ENCODE measurements at places on chromosomes 4 and X. TPM values are rescaled to one million over a fixed set of nuclear protein-coding genes. Genes with fewer than 3 reads are reported as not detected.

DNA sequence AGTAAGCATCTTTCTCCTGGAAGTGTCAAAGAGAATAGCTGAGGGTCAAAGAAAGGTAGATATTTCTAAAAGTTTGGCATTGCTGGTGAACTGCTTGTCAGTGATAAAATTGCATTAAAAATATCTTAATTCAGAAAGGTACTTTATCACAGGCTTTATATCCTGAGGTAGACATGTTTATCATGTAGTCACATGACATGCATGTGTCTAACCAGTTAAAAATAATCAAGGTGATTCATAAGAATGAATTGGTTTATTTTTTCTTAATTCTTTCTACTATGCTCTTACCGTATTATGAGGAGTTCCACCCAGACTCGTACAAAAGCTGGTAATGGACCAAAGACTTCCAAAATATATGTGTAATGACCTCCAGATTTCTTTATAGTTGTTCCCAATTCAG, 6.1 kb downstream of the SLC7A11 start:
- H3K4me1 ChIP-seq: peaks cover 5% of the 10 kb centered on the region
- no peak for DNase-seq
- H3K36me3 ChIP-seq: no peaks in the 10 kb centered on the region
- H3K27me3 ChIP-seq: no peaks in the 10 kb centered on the region

- no peak overlapping the region for H3K27ac ChIP-seq
- no peaks in the 10 kb centered on the region for H3K27me3 ChIP-seq
- H3K36me3 ChIP-seq: no peaks in the 10 kb centered on the region
- no peak for DNase-seq
- no peak overlapping the region for H3K4me3 ChIP-seq
Measured at GRCh38 chrX:111006116-111006515, 89.9 kb upstream of the PAK3 start.

- no peaks in the 10 kb centered on the region for H3K4me1 ChIP-seq
- no peaks in the 10 kb centered on the region for H3K27me3 ChIP-seq
- H3K36me3 ChIP-seq: no peaks in the 10 kb centered on the region
- H3K27ac ChIP-seq: no peak overlapping the region
- no peak for DNase-seq
- H3K4me3 ChIP-seq: no peak overlapping the region
Measured at GRCh38 chrX:45230410-45230809, 29.7 kb upstream of the DIPK2B start.

- no peak overlapping the region for H3K27ac ChIP-seq
- no peak overlapping the region for H3K4me3 ChIP-seq
Measured at GRCh38 chr4:180160195-180160983, 2082.8 kb upstream of the TENM3 start.

DNA sequence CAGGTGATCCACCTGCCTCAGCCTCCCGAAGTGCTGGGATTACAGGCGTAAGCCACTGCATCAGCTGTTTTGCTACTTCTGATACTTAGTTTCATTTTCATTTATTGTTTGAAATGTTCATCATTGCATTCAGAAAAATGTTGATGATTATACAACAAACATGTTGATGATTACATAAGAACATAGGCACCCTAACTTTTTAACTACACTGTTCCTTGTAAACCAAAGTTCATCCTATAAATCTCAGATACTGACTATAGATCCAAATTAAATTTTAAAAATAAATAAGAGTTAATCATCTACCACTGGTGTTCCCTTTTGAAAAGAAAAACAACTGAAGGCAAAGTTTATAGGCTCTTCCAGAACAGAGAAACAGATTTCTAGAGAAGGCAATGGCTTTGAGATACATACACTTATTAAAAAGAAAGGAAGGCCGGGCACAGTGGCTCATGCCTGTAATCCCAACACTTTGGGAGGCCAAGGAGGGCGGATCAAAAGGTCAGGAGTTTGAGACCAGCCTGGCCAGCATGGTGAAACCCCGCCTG, 23.4 kb downstream of the TRIM75 start:
- no peaks in the 10 kb centered on the region for H3K27me3 ChIP-seq
- H3K36me3 ChIP-seq: peaks cover 21% of the 10 kb centered on the region
- H3K27ac ChIP-seq: no peak overlapping the region
- no peak overlapping the region for H3K4me3 ChIP-seq
- peaks cover 6% of the 10 kb centered on the region for H3K4me1 ChIP-seq

DNA sequence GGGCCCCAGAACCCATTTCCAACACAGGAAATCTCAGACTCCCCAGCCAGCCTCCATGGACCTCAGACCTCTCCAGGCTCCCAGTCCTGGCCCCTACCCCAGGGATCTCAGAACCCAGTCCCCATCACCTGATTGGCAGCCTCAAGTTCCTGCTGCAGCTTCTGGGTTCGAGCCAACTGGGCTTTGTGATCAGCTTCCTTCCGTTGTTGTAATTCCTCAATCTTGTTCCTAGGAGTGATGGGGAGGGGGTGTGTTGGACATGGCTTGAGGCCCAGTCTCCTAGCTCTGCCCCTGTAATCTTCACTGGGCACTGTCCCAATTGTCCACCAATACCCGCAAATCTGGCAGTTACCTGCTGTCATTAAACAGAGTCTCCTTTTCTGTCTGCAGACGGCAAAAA, 12.6 kb downstream of the GRIPAP1 start:
- H3K36me3 ChIP-seq: peaks cover 23% of the 10 kb centered on the region
- no peak overlapping the region for H3K27ac ChIP-seq
- H3K4me3 ChIP-seq: no peak overlapping the region
- H3K4me1 ChIP-seq: no peaks in the 10 kb centered on the region

- peaks cover 3% of the 10 kb centered on the region for H3K4me1 ChIP-seq
- no peak overlapping the region for H3K27ac ChIP-seq
- H3K27me3 ChIP-seq: peaks cover 31% of the 10 kb centered on the region
- no peak for DNase-seq
Measured at GRCh38 chr4:84583876-84584380, 1.0 kb downstream of the CDS1 start.

GRCh38 chrX:154317391-154317995, 21.9 kb downstream of the TKTL1 start:
- no peaks in the 10 kb centered on the region for H3K36me3 ChIP-seq
- no peak overlapping the region for H3K27ac ChIP-seq
- peak; percentile 81 for DNase-seq

GRCh38 chr4:166435449-166435848, 562.4 kb downstream of the TLL1 start:
- H3K36me3 ChIP-seq: no peaks in the 10 kb centered on the region
- no peaks in the 10 kb centered on the region for H3K4me1 ChIP-seq
- H3K4me3 ChIP-seq: no peak overlapping the region
- no peak overlapping the region for H3K27ac ChIP-seq
- no peaks in the 10 kb centered on the region for H3K27me3 ChIP-seq

DNA sequence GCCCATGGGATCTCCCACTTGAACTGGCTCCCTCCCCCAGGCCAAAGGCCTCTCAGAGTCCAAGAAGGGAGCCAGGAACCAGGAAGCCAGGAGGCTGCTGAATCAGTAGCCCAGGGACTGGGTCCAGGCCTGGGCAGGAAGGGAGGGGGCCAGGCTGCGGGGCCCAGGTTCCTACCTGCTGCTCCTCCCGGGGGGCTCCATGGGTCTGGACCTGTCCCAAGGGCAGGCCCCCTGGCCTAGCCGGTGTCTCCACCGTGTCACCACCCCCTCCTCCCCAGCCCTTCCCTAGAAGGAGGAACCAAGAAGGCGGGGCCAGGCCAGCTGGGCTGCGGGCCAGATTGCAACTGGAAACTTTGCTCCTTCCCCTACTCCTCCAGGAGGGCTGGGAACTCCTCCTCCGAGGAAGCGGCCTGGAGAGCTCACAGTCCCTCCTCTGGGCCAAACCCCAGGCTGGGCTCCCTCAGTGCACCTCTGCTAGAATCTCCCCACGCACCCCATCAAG, at the start of gene IQSEC2:
Gene IQSEC2 (minus strand): TSS at position 264 of the 502 bp plus-strand sequence.
- H3K36me3 ChIP-seq: no peaks in the 10 kb centered on the region
- H3K27ac ChIP-seq: peak within 1 kb of the TSS; percentile 38
- no peaks in the 10 kb centered on the region for H3K27me3 ChIP-seq
- peak within 1 kb of the TSS; percentile 71 for H3K4me3 ChIP-seq

DNA sequence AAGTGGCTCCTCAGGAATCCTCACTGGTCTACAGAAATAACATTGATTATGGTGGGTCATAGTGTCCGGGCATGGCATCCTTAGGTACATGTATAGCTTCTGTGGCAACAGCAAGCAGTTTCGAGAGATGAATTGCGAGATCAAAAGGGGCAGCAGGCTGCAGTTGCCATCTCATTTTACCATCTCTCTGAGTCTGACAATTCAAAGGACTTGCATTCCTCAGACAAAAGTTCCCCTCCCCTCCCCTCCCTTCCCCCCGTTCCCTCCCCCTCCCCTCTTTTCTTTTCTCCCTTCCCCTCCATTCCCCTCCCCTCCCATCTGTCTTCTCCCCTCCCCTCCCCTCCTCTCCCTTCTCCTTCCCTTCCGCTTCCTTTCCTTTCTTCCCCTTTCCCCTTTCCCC, 70.2 kb downstream of the MTNR1A start:
- no peaks in the 10 kb centered on the region for H3K4me1 ChIP-seq
- H3K27me3 ChIP-seq: no peaks in the 10 kb centered on the region
- no peak overlapping the region for H3K4me3 ChIP-seq
- H3K36me3 ChIP-seq: no peaks in the 10 kb centered on the region
- peak overlapping the region; percentile 86 for H3K27ac ChIP-seq
- no peak for DNase-seq

DNA sequence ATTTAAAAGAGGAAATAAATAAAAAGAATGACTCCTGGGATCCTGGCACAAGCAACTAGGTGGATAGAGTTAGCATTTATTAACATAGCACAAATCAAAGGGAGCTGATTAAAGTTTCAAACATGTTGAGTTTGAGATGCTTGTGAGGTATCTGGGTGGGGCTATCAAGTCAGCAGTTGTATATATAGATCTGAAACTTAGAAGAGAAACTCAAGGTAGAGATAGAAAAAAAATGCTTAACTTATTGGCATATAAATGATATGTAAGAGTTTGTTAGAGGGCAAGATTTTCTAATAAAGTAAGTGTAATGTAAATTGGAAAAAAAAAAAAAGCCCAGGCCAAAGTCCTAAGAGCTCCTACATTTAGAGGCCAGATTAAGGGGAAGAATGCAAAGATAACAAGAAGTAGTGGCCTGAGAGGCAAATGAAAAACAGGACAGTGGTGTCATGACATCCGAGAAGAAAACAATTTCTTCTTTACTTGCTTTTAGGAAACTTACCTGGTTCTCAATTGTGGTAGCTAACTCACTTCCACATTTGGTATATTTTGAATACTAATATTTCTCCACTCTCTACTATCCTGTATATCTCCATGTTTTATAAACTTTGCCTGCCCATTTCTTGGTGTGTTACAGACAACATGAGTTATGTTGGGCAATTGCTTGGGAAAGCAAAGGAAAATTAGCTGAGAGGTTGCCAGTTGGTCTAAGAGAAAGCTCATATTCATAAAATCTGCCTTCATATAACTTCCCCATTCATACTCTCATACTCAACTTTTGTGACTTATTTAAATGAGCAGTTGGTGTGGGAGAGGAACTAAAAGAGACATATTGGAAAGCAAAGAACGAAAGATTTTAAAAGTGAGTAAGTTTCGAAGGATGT, 169.2 kb downstream of the PARM1 start:
- DNase-seq: no peak
- H3K4me3 ChIP-seq: no peak overlapping the region
- no peak overlapping the region for H3K27ac ChIP-seq

DNA sequence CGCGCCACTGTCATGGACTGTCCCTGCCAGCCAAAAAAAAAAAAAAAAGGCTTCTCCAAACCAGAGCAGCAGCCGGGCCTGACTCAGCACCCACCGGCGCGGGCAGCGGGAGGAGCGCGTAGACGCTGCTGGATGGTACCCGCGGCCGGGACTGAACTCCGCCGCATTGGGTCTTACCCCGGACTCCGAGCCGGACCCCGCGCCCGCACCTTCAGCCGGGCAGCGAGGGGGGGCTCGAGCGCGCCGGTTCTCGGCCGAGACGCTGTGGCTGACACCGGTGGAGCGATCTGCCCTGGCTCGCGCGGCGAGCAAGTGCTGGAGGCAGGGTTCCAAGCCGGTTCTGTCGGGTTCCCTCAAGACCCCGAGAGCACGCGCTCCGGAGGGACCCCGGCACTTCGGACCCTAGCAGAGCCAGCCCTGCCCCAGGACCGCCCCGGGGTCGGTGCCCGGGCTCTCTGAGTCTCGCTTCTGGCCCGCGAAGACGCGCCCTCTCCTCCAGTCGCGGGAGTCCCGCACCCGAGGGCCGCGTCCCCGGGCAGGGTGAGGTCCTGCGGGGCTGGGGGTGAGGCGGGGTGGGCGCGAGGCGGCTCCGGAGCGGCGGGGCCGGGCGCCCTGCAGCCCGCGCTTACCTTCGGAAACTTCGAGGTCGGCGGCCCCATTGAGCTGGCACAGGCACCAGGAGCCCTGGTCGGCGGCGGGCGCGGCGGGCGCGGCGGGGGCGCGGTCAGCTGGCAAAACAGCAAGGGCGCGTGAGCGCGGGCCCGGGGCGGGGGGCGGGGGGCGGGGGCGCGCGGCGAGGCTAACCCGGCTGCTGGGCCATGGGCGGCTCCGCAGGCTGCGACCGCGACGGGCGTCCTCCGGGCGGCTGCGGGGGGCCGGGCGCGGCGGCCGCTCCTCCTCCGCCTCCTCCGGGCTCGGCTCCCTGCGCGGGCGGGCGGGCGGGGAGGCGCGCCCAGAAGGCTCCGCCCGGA, 11.8 kb upstream of the MAN2B2 start:
- H3K4me1 ChIP-seq: no peaks in the 10 kb centered on the region
- H3K27ac ChIP-seq: no peak overlapping the region
- no peaks in the 10 kb centered on the region for H3K36me3 ChIP-seq
- H3K4me3 ChIP-seq: no peak overlapping the region
- peak; percentile 80 for DNase-seq
- peaks cover 89% of the 10 kb centered on the region for H3K27me3 ChIP-seq

DNA sequence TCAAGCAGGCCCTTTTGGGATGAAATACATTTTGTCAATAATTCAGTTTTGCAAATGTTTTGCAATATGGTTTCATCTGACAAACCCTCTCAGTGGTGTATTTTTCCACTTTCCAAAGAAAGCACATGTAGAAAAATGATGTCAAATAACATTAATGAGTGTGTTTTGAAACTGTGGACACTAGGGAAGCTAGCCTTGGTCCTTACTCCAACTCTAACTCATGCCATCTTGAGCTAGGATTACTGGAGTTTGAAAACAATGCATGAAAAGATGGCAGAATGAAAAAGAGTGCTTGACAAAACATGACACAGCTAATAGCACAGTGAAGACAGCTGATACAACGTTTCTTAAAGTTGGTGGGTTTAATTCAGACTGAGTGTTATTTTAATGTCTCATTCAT, 41.4 kb downstream of the HAND2 start:
- DNase-seq: no peak
- no peaks in the 10 kb centered on the region for H3K36me3 ChIP-seq
- peaks cover 7% of the 10 kb centered on the region for H3K27me3 ChIP-seq

GRCh38 chr4:99405433-99406115, 29.6 kb downstream of the ADH7 start:
- no peaks in the 10 kb centered on the region for H3K4me1 ChIP-seq
- H3K36me3 ChIP-seq: no peaks in the 10 kb centered on the region
- no peaks in the 10 kb centered on the region for H3K27me3 ChIP-seq
- peak; percentile 92 for DNase-seq

- H3K4me3 ChIP-seq: no peak overlapping the region
- no peak for DNase-seq
- H3K36me3 ChIP-seq: no peaks in the 10 kb centered on the region
- no peak overlapping the region for H3K27ac ChIP-seq
- no peaks in the 10 kb centered on the region for H3K27me3 ChIP-seq
- no peaks in the 10 kb centered on the region for H3K4me1 ChIP-seq
Measured at GRCh38 chrX:9278475-9279233, 186.2 kb upstream of the TBL1X start.

Gene SEL1L3
- total RNA-seq: 13.8 TPM

Gene CXorf49
- total RNA-seq: not detected

Gene MTTP
- total RNA-seq: 0.42 TPM

Gene PAPSS1
- total RNA-seq: 167 TPM

Gene GPR50
- total RNA-seq: 0.70 TPM

Gene RPGR
- 22.3 TPM for total RNA-seq

Gene CYTL1
- total RNA-seq: 0.84 TPM

Gene NEUROG2
- total RNA-seq: 0.11 TPM

Gene RASGEF1B
- 26.7 TPM for total RNA-seq

Gene MSX1
- 1.3 TPM for total RNA-seq

Gene GDI1
- total RNA-seq: 194 TPM

Gene CCDC120
- total RNA-seq: 13.0 TPM

Gene SLC16A2
- 12.5 TPM for total RNA-seq

Gene XK
- 0.49 TPM for total RNA-seq
